ENCODE measurements at places on chromosomes 3 and 15.

DNA sequence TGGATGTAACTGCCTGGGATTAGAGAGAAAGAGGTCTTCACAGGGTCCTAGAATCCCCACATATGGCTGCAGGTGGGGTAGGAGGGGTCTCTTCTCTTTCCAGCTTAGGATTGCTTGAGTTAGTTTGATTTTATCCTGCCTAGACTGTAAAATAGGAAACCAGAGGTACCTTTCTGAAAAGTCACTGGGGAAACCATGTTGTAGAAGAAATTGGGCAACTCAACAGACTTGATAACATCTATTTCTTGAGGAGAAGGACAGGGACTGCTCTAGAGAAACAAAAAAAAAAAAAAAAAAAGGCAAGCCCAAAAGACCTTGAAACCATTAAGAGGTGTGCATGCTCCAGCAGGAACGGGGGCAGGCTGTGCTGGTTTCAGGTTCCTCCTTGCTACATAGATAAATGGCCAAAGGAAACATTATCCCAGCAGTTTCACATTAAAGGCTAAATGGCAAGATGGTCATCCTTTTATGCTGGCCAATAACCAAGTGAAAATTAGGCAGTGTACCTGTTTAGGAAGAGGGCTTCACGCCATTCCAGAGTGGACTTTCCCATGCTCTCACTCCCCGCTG is 116.1 kb downstream of the ALDH1A2 start:
- DNase-seq, result no peak

DNA sequence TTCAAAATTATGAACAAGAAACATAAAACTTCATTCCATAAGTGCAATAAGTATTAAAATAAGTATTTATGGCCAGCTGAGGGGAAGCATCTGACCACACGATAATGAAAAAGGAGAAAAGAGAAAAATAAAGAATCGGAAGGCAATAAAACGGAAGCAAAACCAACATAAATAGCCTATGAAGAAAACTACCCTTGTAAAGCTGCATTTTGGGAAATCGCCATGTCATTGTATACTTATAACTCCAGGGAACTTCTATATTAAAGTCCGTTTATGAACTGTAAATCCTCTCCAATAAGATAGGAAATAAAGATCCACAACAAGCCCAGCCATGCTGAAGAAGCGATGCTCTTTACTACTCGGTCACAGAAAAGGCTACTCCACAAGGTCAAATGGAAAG is 47.7 kb downstream of the MORC1 start:
- DNase-seq, result no peak

GRCh38 chr3:171563298-171563697 is 103.1 kb upstream of the TNIK start:
- no peak for DNase-seq

DNA sequence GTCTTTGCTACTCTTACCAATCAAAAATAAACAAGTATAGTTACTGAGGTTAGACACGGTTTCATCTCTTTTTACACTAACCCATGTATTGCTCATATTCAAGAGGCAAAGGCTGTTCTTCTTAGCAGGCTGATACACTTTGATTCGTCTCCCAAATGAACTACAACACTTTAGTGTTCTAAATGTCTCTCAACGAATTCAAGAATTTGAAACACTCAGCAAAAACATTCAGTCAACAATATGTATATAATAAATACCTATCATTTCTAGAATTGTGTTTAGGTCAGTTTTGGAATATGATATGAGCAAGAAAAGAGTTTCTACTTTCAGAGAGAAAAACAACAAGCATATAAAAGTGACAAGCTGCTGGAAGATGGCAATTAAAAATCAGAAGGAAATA is 669.6 kb upstream of the DPPA4 start:
- no peak for DNase-seq

Data from fibroblast of skin of left biceps (primary cell).